ENCODE measurements at places on chromosomes 13 and 19. TPM values are rescaled to one million over a fixed set of nuclear protein-coding genes. Genes with fewer than 3 reads are reported as not detected.

CACNG6 gene
- not detected for polyA plus RNA-seq

CLIP3 gene
- polyA plus RNA-seq: 0.55 TPM

- no peaks in the 10 kb centered on the region for H3K36me3 ChIP-seq
- no peaks in the 10 kb centered on the region for H3K4me1 ChIP-seq
- H3K27me3 ChIP-seq: no peaks in the 10 kb centered on the region
These were observed 410.6 kb downstream of the TBC1D4 start for GRCh38 chr13:75071395-75071794.

ZNF723 gene
- polyA plus RNA-seq: not detected

DNA sequence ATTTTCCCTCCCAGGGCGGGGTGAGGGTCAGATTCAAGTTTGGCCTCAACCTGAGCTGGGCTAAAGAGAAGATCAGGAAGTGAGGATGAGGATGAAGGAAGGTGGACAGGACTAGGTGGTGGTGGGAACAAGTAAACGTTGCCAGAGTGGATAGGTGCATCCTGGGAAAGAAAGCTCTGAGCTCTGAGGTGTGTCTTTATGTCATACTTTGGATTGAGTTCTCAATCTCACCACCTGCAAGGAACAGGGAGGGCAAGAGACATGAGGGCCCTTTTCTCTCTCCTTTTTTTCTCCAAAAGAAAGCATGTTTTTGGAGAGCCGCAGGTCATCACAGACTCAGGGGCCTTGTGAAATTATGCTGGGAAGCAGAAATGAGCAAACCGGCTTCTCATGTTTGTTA is 38.2 kb upstream of the IGFL1 start:
- H3K36me3 ChIP-seq: no peaks in the 10 kb centered on the region
- H3K27me3 ChIP-seq: peaks cover 7% of the 10 kb centered on the region
- H3K27ac ChIP-seq: no peak overlapping the region
- H3K4me1 ChIP-seq: no peaks in the 10 kb centered on the region
- no peak overlapping the region for H3K4me3 ChIP-seq
- no peak for DNase-seq

DNA sequence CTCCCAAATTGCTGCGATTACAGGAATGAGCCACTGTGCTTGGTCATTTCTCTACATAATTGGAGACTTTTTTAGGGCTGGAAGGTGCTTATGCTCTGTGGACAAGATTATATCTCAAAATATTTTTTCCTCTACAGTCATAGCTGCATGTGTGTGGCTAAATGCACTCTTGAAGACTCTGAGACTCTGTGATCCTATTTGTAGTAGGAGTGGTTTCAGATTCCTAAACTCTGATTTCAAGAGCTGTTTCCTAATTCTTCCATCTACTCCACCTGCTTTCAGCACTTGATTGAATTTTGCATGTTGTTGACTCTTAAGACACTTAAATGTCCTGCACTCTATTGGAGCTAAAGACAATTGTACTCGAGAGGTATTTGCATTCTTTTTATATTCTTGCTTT is 78.0 kb downstream of the KLF5 start:
- H3K27ac ChIP-seq: no peak overlapping the region
- H3K36me3 ChIP-seq: no peaks in the 10 kb centered on the region
- no peak overlapping the region for H3K4me3 ChIP-seq
- no peaks in the 10 kb centered on the region for H3K4me1 ChIP-seq
- DNase-seq: no peak

GRCh38 chr13:42893214-42893671 is 98.8 kb downstream of the EPSTI1 start:
- no peak overlapping the region for H3K4me3 ChIP-seq
- H3K27ac ChIP-seq: no peak overlapping the region
- no peaks in the 10 kb centered on the region for H3K4me1 ChIP-seq
- peaks cover 12% of the 10 kb centered on the region for H3K36me3 ChIP-seq

C5AR1 gene
- not detected for polyA plus RNA-seq

ZNF554 gene
- 4.1 TPM for polyA plus RNA-seq

DNA sequence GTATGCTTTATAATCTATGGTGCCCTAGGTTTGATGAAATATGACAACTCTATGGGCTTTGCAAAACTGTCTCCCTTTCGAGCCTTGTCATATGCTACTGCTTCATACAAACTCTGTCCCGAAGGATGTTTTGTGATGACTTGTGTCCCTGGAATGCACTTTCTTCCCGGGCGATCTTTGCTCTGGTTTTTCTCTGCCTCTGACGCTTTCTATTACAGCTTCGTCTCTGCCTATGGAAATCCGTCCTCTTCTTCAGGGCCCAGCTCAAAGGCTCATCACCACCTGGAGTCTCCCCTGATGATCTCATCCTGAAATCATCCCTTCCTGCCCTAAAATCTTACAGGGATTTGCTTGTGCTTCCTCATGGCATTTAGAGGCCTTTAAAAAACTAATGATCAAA is 191.5 kb upstream of the KL start:
- no peak overlapping the region for H3K27ac ChIP-seq
- no peaks in the 10 kb centered on the region for H3K4me1 ChIP-seq
- no peaks in the 10 kb centered on the region for H3K36me3 ChIP-seq
- H3K4me3 ChIP-seq: no peak overlapping the region

DNA sequence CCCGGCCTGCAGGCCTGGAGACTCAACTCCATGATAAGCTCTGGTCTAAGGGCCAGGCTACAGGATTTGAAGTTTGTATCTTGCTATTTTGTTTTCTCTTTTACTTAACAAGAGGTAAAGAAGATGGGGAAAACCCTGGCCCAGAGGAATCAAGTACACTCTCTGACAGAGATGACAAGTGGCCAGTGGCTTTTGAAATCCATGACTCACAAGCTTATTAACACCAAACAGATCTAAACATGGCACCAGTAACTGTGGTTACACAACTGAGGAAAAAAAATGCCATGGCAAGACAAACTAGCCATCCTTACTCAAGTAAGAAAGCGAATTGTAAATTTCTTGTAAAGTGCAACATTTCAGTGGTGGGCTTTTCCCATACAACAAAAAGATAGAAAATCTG is 72.6 kb upstream of the SERTM1 start:
- H3K4me1 ChIP-seq: no peaks in the 10 kb centered on the region
- peaks cover 3% of the 10 kb centered on the region for H3K27me3 ChIP-seq
- no peak overlapping the region for H3K4me3 ChIP-seq
- H3K27ac ChIP-seq: no peak overlapping the region

- H3K4me1 ChIP-seq: peaks cover 35% of the 10 kb centered on the region
- peak within 1 kb of the TSS; percentile 91 for H3K4me3 ChIP-seq
- peak within 1 kb of the TSS; percentile 92 for H3K27ac ChIP-seq
- peaks cover 3% of the 10 kb centered on the region for H3K36me3 ChIP-seq
- peaks cover 16% of the 10 kb centered on the region for H3K27me3 ChIP-seq
These were observed at the start of gene ZBTB7A for GRCh38 chr19:4066682-4067395. Gene ZBTB7A (minus strand): TSS chr19:4066899. CDS start chr19:4055232, 11,667 bp downstream.

CKAP2 gene
- 5.0 TPM for polyA plus RNA-seq

SLC17A7 gene
- not detected for polyA plus RNA-seq

- H3K4me3 ChIP-seq: no peak overlapping the region
- H3K27ac ChIP-seq: no peak overlapping the region
- no peaks in the 10 kb centered on the region for H3K36me3 ChIP-seq
- H3K27me3 ChIP-seq: peaks cover 5% of the 10 kb centered on the region
These were observed 38.3 kb downstream of the GPR42 start for GRCh38 chr19:35409191-35409590.

LRP3 gene
- polyA plus RNA-seq: not detected

DNA sequence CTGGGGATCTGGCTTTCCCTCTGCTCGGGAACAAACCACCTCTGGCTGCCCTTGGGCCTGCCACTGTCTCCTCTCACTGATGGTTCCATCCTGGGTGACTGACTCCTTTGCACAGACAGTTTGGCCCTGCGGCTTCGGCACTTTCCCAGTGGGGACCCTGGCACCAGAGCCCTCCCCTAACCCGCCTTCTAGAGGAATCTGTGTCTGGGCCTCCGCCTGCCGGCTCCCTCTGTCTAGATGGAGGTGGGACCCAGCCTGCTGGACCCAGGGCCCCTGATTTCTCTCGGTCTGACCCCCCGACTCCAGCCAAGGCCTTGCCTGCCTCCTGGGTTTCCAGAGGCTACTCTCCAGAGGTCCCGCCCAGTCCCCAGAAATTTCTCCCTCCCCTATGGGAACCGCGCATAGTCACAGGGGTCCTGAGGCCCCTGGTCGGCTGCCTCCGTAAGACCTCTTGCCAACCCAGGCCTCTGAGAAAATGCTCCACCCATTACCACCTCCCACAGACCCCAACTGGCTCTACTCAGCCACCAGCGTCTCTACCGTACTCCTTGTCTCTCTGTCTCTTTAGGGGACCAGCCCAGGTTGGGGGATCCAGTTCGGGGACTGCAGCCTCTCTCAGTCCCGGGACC is 2.7 kb downstream of the CCDC106 start:
- no peaks in the 10 kb centered on the region for H3K36me3 ChIP-seq
- H3K27me3 ChIP-seq: peaks cover 19% of the 10 kb centered on the region
- H3K27ac ChIP-seq: no peak overlapping the region
- DNase-seq: no peak
- H3K4me3 ChIP-seq: peak overlapping the region; percentile 49

GRCh38 chr13:39682788-39683187 is 27.3 kb downstream of the COG6 start:
- peak overlapping the region; percentile 0 for H3K27ac ChIP-seq
- H3K36me3 ChIP-seq: peaks cover 11% of the 10 kb centered on the region
- no peaks in the 10 kb centered on the region for H3K27me3 ChIP-seq
- no peak for DNase-seq

NCCRP1 gene
- not detected for polyA plus RNA-seq

DNA sequence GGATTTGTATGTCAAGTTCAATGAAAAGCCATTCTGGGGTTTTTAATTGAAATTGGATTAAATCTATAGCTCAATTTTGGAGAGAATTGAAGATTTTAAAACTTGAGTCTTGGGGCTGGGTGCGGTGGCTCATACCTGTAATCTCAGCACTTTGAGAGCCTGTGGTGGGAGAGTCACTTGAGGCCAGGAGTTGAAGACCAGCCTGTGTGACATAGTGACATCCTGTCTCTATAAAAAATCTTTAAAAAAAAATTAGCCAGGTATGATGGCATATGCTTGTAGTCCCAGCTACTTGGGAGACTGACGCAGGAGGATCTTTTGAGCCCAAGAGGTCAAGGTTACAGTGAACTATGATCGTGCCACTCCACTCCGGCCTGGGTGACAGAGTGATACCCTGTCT is 41.2 kb downstream of the VAV1 start:
- DNase-seq: no peak
- no peaks in the 10 kb centered on the region for H3K27me3 ChIP-seq
- H3K4me1 ChIP-seq: peaks cover 84% of the 10 kb centered on the region

PSG2 gene
- not detected for polyA plus RNA-seq

GRCh38 chr19:13920940-13921747 is 15.1 kb downstream of the CC2D1A start:
- DNase-seq: peak; percentile 27
- H3K4me3 ChIP-seq: no peak overlapping the region
- no peaks in the 10 kb centered on the region for H3K27me3 ChIP-seq

SYT5 gene
- 0.55 TPM for polyA plus RNA-seq

GRCh38 chr13:30334663-30335386 is 27.5 kb upstream of the KATNAL1 start:
- H3K27me3 ChIP-seq: no peaks in the 10 kb centered on the region
- H3K4me1 ChIP-seq: peaks cover 7% of the 10 kb centered on the region
- no peak overlapping the region for H3K4me3 ChIP-seq

DNA sequence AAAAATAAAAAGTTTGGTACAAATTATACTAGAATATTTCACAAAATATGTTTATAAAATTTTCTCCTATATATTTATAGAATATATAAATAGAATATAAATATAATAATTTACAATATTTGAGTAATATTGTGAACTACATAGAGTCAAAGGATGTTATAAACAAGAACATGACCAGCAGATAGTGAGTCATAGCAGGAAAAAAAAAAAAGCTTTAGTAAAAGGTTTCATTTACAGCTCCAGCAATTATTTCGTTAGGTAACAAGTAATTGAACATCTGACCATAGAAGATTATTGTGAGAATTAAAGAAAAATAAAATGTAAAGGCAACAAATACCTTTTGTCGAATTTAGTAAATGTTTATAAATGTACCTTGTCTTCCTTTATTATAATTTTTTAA is 864.1 kb downstream of the PCDH17 start:
- H3K27ac ChIP-seq: no peak overlapping the region
- H3K4me1 ChIP-seq: no peaks in the 10 kb centered on the region
- DNase-seq: no peak

SLC44A2 gene
- 327 TPM for polyA plus RNA-seq

DNA sequence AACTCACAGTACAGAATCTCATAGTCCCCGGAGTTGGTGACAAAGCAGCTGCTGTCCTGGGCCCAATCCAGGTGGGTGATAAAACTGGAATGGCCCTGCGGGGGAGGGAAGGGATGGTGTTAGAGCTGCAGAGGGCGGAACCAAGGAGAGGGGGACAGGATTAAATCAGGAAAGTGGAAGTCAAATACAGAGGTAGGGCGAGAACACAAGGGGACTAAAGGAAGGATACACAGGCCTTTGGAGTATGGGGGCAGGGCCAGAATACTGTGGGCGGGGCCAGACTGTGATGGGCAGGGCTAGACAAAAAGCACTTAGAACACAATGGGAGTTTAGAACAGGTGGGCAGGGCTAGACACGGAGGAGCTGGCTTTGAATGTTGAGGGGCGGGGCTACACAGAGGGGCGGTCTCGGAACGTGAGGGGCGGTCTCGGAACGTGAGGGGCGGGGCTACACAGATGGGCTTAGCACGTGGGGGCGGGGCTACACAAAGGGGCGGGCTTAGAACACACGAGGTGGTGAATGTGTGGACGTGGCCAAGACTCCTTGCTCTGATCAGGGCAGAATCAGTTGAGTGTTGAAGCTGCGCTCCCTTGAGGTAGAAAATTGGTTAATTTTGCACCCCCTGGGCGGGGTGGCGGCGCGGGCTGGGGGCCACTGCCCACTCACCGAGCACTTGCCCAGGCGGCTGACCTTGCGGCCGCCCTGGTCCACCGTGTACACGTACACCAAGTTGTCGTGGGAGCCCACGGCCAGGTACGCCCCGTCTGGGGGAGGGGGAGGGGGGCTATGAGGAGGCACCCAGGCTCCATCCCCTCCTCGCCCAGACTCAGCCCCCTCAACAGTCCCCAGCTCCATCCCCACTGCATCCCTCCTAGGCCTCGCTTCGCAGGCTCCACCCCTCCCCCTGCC is 14.0 kb upstream of the GPR4 start:
- H3K36me3 ChIP-seq: peaks cover 11% of the 10 kb centered on the region
- peaks cover 9% of the 10 kb centered on the region for H3K4me1 ChIP-seq
- no peak overlapping the region for H3K4me3 ChIP-seq

DNA sequence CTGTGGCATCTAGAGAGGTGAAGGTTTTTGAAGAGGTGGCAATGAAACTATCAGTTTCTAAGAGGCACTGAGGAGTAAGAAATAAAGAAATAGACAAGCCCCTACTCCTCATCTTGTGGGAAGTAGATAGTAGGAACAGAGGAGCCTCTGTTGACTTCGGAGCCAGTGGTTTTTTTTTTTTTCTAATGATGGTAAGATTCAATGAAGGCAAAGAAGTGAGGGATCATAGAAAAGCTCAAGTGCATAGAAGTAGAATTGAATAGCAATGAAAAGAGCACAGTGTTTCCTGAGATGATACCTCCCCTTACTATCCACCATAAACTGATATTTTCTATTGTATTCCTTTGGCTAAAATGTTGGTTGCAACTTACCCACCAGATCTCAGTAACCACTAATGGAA is 46.3 kb downstream of the FREM2 start:
- H3K4me1 ChIP-seq: no peaks in the 10 kb centered on the region
- H3K27ac ChIP-seq: no peak overlapping the region
- no peak for DNase-seq
- H3K36me3 ChIP-seq: no peaks in the 10 kb centered on the region
- no peak overlapping the region for H3K4me3 ChIP-seq

All from immature natural killer cell (primary cell).